ENCODE measurements at places on chromosomes 3 and 15.

DNA sequence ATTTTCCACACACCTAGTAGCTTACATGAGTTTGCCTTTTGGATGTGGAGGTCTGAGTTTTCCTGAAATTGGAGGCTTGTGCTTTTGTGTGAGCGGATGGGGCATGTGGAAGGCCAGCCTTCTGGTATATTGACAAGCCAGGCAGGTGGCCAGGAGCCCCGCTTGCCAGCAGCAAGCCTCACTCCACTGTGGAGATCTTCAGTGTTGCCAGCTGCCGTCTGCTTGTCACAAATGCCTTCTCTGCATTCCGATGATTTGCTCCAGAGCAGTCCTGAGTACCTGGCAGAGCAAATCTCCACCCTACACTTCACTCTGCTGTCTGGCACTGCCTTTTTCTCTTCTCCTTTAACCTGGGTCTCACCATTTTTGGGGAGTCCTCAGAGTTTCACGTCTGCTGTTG lies 29.1 kb upstream of the CHST2 start:
- no peak for DNase-seq

DNA sequence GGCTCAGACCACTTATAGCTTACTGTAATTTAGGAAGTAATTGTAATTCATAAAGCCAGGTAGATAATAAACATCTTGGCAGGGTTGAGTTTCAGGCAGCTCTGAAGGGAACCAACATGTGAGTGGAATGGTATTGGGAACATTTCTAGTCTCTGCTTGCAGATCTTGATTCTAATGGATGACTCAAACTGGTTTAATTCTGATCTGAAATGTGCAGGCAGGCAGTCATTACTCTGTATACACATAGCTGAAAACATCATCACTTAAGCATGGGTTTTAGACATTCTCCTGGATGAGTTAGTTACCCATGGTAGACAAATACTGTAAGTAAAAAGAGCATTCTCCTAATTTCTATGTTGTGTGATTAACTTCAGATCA lies 317.0 kb upstream of the TPRG1 start:
- DNase-seq, result no peak

- DNase-seq, result no peak
These were observed 7.8 kb downstream of the ATP2C1 start for GRCh38 chr3:130901463-130902204.

- no peak for DNase-seq
These were observed 480.5 kb downstream of the CNTN4 start for GRCh38 chr3:2579206-2579605.

GRCh38 chr3:87398168-87398801 lies 121.9 kb upstream of the POU1F1 start:
- no peak for DNase-seq

DNA sequence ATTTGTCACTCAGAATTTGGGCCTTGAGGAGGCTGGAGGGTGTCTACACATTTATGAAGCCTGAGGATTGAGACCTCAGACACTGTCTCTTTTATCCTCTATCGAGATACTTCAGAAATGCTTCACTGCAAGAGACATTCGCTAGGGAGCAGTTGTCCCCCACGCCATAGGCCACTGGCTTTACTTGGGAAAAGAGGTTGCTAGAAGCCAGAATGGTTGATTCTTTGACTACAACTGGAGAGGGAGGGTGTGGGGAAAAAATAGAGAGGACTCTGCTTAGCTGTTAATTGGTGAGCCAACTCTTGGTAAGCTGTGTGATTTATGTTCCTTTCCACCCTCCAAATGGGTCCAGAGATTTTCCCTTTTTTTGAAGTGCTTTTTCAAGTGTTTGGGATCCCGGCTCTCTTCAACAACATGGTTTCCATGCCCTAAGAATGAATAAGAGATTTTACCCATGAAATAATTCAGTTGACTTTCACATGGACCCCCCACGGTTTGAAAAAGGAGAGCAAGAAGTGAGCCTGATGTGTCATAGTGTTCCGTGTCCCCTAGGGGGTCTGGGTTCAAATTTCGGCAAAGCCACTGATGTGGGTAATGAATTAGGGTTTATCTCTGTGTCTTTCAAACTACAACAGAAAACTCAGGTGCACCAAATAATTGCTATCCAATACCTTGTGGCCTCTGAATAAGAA lies 2.7 kb downstream of the BOC start:
- DNase-seq, result no peak

DNA sequence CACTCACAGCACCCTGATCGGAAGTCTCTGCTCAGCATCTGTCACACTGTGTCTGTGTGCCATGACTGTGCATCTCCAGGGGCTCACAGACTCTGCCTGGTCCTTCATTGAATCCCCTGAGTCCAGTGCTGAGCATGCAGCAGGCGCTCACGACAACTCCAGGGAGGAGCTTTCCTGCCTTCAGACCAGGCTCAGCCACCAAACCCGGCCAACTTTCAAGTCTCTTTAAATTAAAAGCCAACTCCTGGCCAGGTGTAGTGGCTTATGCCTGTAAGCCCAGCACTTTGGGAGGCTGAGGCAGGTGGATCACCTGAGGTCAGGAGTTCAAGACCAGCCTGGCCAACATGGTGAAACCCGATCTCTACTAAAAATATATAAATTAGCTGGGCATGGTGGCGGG lies 24.2 kb downstream of the GRAMD2A start:
- no peak for DNase-seq

- peak; percentile 22 for DNase-seq
These were observed 815 bp downstream of the SPINT1 start for GRCh38 chr15:40844696-40845030.

- no peak for DNase-seq
These were observed 15.4 kb upstream of the ZNF774 start for GRCh38 chr15:90336705-90337141.

GRCh38 chr3:62824965-62825592 lies 50.1 kb downstream of the CADPS start:
- no peak for DNase-seq

DNA sequence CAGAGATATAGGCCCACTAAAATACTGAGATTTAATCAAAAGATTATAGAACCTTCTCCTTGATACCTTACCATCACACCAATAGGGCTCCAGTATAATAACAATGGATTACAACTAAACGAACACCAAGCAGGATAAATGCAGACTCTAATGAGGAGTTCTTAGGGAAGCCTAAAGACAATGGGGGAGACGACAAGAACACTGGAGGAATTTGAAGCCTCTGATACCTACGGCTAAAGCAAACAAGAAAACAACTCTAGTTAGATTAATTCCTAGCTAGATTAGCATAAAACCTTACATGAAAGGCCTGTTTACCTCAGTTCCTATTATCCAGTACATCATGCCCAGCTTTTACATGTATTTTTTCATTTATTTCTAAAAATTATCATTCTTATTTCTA lies 35.1 kb downstream of the NGLY1 start:
- no peak for DNase-seq

DNA sequence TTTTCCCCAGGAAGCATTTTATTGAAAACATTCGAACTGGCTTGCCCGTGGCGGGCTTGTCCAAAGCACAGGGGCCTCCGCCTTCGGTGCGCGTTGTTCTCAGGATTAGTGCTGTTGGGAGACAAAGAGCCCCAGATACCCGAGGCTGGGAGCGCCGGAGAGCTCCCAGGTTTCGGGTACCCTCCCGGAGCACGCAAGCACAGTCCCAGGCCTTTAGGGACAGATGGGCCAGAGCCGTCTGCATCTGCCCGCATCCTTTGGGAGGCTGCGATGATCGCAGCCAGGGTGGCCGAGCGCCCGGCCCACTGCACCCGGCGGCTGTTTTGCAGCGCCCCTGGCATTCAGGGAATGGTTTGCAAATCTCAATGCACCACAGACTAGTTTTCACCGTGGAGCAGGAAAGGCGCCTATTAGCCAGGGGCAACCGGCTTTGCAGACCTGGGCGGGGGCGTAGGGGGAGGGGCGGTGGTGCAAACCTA lies 5.0 kb upstream of the FEZF2 start:
- DNase-seq, result no peak

GRCh38 chr3:106714400-106714799 lies 662.8 kb upstream of the CCDC54 start:
- DNase-seq, result no peak

- DNase-seq, result no peak
These were observed 5.2 kb upstream of the SPINK8 start for GRCh38 chr3:48338635-48339034.

DNA sequence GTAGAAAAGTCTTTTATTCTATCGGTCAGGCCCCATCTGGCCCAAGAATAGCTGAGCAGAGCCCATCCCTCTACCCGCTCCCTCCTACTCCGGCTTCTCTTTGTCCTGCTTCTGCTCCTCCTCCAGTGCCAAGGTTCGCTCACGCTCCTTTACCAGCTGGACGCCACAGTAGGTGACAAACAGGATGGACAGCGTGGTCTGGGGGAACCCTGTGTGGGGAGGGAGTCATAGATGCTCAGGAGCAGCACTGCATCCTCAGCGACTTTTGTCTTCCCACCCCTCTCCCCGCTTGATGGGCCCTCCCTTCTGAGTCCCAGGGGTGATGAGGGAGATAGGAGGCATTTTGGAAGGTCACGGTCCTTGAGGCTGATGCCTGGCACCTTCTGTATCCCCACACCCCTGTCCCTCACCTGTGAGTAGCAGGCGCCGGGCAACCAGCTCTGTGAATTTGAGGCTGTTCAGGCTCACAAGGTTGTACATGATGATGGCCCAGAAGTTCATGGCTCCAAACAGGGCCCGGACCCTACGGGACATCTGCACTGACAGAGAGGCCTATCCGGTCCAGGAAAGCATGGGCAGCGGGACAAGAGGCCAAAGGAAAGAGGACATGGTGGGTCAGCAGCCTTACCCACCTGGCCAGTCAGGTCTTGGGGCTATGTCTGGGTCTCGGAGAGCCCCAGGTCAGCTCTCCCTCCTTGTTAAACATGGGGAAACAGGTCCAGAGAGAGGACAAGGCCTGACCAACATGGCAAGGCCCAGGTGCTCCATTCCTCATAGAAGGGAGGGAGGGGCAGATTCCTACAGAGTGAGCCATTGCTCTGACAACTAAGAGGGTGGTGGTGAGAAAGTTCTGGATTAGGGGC lies 7.6 kb downstream of the KLHL40 start:
- DNase-seq, result peak; percentile 0

GRCh38 chr3:48716508-48716981 lies 476 bp downstream of the IP6K2 start:
- DNase-seq, result no peak

GRCh38 chr3:26264708-26265107 lies 357.9 kb upstream of the LRRC3B start:
- no peak for DNase-seq

GRCh38 chr3:127490271-127491023 lies 100.1 kb downstream of the TPRA1 start:
- DNase-seq, result no peak

DNA sequence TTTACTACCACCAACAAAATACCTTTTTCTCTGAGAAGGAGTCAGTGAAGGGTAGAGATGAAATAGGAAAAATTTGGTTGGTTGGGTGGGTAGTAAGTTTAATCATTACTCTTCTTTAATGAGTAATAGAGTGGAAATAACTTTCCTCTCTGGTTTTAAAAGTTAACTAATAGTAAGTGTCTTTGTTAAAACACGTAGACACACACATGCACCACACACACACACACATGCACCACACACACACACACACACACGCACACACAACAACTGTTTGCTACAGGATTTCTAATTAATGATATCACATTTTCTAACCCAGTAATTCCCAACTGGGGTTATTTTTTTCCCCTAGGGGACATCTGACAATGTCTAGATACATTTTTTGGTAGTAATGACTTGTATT lies 84.1 kb downstream of the CHL1 start:
- no peak for DNase-seq

DNA sequence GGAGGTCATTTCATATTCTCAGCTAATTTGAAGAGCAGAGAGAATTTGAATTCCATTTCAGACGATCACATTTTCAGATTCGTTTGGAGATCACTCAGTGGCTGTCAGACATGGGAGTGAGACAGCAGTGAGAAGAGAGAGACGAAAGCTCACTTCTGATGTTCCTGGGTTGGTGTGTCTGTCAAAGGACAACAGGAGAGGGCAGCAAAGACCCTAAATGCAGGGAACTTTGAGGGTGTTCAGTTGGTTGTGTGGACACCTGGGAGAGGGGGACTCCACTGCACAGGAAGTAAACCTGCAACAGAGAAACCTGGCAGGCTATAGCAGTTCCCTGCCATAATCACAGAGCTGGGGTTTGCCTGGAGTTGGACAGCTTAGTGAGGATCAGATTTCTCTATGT lies 675.1 kb downstream of the SQOR start:
- no peak for DNase-seq

DNA sequence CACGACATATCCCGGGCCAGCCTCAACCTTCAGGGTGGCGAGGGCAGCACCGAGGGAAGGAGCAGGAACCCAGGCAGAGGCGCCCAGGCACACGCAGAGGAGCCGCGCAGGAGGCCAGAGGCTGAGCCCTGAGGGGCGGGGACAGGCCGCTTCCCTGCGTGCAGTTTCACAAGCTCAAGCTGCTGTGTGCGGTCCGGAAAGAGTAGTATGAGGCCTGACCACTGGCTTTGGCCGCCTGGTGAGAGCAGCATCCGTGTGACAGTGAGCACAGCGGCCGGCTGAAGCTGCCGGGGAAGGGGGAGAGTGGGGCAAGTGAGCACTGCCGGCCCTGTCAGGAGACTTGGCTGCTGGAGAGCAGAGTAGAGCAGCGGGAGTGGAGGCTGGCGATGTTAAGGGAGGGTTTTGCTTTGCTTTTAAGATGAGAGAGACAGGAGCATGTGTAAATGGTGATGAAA lies 8.7 kb downstream of the ZDHHC19 start:
- no peak for DNase-seq

DNA sequence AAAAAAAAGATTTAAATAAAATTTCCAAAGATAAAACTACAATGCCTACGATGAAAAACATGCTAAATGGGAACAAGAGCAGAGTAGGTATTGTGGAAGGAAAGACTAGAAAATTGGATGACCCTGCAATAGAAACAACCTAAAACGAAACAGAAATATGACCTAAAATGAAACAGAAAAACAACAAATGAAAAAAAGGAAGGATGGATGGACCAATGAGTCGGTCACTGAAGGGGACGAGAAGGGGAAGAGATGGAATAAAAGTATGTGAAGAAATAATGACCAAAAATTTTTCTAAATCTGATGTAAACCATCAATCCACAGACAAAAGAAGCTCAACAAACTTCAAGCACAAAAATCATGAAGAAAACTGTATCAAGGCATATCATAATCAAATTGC lies 44.8 kb downstream of the TBC1D2B start:
- no peak for DNase-seq

DNA sequence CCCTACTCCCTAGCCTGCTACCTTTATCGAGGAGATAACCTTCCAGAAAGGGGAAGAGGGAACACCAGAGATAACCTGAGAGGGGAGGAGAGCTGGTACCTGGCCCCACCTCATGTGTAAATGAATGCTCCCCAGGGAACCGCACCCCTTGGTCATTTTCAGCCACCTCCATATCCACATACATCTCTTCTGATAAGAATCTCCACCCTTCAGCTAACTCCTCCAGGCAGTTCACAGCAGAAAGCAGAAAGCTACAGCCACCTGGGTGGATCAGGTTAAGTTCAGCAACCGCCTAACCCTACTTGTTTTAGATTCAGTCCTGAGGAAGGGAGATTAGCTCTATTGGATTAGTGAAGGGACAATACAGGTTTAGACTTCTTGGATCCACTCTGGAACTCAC lies 38.0 kb upstream of the TIMP4 start:
- DNase-seq, result no peak

GRCh38 chr15:39767921-39768320 lies 14.7 kb downstream of the FSIP1 start:
- no peak for DNase-seq
